Ureter (tissue), 1 donor: ENCODE measurements at places on chromosomes 12 and 14. TPM values are rescaled to one million over a fixed set of nuclear protein-coding genes. Genes with fewer than 3 reads are reported as not detected.

LUM gene
- total RNA-seq = 104 TPM

GRCh38 chr14:62209287-62209899 is 447.2 kb downstream of the SNAPC1 start:
- DNase-seq = no peak

DNA sequence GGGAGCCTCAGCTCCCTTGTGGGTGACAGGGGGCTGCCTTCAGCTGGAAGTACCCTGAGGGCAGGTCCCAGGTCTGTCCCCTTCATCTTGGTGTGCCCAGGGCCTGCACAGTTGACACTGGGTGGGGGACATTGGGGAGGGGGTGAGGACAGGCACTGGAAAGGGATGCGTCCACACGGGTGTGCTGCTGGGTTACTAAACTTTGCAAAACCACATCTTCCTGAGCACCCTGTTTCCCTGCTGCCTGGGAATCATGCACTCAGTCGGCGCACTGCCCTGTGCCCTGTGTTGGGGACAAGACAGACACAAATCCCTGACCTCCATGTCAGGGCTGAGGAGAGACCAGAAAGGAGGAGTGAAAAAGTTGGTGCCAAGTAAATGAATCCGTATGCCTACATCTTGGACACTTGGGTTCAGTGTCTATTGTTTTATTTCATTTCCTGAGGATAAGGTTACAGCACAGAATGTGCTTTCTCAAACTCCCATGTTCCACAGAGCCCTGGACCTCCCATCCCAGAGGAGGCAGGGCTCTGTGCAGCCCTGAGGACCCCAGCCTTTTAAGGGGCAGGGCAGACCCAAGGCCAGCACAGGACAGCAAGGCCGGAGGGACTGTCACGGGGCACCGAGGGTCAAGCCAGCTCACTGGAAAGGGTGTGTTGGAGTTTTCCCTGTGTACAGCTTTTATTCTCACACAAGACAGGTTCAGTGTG is 2.9 kb upstream of the SLC25A29 start:
- DNase-seq = no peak

DNA sequence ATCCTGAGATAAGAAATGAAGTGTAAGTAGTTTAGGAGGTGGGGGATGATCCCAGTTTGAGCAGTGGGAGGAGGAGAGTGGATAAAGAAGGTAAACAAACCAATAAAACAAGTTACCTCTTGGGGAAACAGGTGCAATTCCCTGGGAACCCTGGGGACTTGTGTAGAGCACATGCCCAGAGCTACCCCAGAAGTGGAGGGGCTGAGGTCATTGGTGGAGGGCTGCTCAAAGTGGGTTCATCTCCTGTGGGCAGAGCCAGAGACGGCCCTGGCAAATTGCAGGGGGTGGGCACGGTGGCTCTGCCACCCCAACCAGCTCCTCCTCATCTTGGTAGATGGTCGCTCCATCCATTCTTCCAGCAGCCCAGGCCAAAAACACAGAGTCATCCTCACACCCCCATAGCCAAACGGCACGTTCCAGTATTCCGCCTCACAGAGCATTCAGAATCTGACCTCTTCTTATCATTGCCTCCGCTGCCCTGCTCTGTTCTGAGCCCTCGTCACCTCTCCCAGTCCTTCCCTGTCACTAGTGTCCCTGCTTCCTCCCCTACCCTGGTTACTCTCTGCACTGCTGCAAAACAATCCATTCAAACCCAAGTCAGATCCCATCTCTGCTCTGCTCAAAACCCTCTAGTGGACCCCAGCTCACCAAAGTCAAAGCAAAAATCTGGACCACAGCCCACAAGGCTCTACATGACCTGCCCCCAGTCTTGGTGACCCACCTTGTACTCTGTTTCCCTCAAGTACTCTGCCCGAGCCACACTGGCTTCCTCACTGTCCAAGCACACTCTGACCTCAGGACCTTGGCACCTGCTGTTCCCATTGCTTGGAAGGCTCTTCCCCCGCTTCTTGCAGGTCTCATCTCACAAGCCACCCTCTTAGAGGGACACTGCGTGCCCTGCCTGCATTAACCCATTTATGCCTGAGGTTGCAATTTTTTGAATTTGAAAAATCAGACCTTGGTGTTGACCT is 5.5 kb downstream of the CYP46A1 start:
- DNase-seq = no peak

VWF gene
- total RNA-seq = 173 TPM

CNIH1 gene
- 92.9 TPM for total RNA-seq

KLRK1 gene
- 7.6 TPM for total RNA-seq

PTGDR gene
- total RNA-seq = 2.7 TPM

ARF3 gene
- 164 TPM for total RNA-seq
